Stromal cell of bone marrow (primary cell): ENCODE measurements at places on chromosomes 2 and 18.

GRCh38 chr2:187774551-187775071 is 220.4 kb upstream of the TFPI start:
- DNase-seq, result peak; percentile 8

DNA sequence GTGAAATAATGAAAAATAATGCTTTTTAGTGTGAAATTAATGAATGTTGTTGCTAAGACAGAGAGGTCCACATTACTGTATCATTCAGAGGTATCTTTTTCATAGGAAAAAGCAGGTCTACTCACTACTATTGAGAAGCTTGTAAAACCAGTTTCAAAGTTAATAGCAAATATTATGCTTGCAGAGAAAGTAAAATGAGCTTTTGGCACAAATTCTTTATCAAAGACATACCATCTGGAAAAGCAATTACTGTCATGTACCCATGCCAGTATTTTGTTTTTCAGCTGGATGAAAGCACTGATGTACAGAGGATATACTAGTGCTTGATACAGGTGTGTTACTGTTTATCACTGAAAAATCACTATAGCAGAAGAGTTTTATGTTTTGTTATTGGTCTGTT is 77.5 kb downstream of the NCOA1 start:
- no peak for DNase-seq

GRCh38 chr2:5467178-5467905 is 224.8 kb upstream of the SOX11 start:
- no peak for DNase-seq

- DNase-seq, result no peak
These were observed 89.6 kb downstream of the TCF7L1 start for GRCh38 chr2:85222792-85223191.

DNA sequence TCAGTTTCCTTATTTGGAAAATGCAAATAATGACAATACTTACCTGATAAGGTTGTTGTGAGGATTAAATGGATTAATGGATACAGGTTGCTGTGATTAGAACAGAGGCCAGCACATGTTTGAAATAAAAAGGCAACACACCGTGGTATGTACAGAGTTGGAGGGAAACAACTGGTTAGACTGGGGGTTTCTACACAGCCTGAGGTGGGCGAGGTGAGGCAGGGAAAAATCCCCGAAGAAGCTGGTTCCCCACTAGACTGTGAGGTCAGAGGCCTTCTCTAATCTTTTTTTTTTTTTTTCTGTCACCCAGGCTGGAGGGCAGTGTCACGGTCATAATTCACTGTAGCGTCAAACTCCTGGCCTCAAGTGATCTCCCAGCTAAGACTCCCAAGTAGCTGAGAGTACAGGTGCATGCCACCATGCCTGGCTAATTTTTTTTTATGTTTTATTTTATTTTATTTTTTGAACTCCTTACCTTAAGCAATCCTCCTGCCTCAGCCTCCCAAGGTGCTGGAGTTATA is 1.2 kb upstream of the E2F6 start:
- no peak for DNase-seq

GRCh38 chr2:26938399-26939118 is 31.9 kb upstream of the MAPRE3 start:
- DNase-seq, result no peak

DNA sequence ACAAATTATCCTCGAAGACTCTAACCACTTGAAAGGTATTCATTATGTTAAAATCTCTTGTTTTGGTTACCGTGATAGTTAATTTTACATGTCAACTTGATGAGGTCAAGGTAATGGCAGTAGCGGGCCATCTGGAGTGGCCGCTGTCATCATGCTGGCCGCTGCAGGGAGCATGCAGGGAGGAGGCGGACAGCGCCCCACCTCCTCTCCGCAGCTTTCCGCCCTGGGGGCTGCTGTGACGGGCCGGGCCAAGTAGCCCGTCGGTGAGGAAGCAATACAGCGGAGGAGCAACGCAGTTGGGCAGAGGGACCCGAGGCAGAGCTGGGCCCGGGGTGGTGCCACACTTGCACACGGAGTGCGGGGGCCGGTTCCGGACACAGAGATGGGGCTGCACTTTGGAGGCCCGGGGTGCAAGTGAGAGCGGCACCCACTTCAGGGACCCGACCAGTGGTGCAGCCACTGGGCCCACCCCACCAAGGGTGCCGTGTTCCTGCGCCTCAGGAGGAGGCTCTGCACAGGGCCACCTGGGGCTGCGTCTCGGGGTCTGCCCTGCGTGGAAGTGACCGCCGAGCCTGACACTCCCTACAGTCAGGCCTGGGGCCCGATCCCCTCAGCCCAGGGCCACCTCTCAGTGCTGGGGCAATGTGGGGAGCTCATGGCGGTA is 452.4 kb downstream of the LRATD1 start:
- no peak for DNase-seq

DNA sequence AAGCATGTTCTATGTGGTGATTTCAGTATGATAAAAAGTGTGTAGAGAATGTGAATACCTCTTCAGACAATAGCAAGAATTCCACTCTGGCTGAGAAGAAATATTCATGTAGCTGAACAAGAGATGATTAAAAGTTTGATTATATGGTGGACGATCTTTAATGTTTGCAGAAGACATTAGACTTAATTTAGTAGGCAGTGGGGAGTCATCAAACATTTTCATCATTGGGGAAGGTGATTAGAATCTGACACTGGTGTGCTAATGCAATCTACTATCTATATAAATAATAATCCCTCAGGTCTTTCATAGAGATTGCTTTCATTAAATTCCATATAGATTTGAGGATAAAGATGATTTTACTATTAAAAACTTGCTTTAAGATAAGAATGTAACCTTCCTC is 761.0 kb downstream of the SOCS6 start:
- DNase-seq, result no peak

DNA sequence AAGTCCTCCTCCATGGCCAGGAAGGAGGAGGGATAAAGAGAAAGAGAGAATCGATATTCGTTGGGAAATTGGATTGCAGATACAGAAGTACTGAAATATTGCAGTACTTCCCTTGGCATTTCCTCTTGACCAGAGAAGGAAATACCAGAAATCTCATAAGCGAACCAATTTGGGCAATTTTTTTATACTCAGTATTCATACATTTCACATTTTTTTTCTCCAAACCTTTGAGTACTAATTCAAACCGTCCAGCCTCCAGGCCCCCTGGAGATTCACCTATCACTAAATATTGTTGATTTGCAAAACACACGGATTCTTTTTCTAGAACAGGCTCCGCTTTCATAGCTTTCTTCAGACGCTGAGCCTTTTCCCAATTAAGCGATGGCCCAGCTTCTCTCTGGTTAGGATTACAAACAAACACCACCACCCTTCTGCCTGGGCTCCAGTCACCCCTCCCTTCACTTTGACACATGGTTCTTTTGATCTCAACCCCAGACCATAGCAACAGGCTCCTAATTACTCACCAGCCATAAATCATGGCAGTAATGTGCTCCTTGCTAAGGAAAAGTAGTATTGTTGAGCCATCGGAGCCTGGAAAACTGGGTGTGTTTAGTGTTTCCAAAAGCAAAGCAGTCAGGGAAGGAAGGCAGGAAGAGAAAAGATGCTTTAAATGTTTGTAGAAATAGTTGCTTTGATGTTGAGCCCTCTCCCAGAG is 138.4 kb upstream of the CCDC68 start:
- DNase-seq, result peak; percentile 33

DNA sequence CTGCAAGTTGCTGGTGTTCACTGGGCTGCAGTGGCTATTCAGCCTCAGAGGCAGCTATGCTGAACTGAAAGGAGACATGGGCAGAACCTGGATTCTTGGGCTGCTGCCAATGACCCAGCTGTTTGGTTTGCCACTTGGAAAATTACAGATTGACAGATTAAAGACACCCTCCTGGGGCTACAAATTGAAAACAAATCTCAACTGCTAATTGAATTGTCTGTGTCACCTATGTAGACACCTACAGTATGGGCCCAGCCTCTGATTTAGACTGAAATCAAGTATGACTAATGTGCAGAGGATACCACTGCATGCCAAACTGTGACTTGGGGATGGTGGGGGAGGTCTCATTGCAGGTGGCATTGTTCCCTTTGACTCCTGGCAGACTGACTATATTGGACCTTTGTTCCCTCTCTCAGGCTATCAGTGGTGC is 42.8 kb downstream of the ITSN2 start:
- DNase-seq, result no peak

- DNase-seq, result no peak
These were observed 360.3 kb downstream of the IRS1 start for GRCh38 chr2:226439337-226439736.

DNA sequence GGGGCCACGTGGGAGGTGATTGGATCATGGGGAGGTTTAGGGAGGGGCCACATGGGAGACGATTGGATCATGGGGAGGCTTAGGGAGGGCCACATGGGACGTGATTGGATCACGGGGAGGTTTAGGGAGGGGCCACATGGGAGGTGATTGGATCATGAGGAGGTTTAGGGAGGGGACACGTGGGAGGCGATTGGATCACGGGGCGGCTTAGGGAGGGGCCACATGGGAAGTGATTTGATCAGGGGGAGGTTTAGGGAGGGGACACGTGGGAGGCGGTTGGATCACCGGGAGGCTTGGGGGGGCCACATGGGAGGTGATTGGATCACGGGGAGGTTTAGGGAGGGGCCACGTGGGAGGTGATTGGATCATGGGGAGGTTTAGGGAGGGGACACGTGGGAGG is 22.5 kb upstream of the SALL3 start:
- DNase-seq, result no peak

DNA sequence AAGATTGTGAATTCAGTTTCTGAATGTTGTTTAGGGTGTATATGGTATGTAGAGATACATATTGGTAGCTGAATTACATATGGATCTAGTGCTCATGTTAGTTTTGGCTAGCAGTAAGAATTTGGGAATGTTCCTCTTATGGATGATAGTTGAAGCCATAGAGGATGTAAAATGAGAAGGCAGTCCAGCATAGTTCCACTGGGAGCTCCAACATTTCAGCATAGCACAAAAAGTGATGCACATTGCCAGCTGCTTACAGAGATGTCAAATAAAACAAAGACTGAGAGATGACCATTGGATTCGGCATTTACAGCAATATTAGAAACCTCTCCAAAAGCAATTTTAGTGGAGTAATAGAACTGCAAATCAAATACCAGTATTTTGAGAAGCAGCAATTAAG is 77.4 kb downstream of the EML4 start:
- no peak for DNase-seq

- no peak for DNase-seq
These were observed 1189.4 kb downstream of the DSC3 start for GRCh38 chr18:29853126-29853525.

DNA sequence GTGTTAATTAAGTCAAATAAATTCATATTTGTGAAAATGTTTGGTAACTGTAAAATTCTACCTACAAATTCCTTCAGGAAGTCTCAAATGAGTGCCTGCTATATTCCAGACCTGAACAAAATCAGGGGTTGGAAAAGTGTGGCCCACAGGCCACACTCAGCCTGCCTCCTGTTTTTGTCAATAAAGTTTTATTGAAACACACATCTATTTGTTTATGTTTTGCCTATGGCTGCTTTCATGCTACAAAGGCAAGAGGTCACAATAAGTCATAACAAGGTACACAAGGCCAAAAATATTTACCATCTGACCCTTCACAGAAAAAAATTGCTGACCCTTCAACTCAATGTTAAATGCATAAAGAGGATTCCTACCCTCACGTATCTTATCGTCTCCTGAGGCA is 581.7 kb downstream of the ARHGAP15 start:
- no peak for DNase-seq

DNA sequence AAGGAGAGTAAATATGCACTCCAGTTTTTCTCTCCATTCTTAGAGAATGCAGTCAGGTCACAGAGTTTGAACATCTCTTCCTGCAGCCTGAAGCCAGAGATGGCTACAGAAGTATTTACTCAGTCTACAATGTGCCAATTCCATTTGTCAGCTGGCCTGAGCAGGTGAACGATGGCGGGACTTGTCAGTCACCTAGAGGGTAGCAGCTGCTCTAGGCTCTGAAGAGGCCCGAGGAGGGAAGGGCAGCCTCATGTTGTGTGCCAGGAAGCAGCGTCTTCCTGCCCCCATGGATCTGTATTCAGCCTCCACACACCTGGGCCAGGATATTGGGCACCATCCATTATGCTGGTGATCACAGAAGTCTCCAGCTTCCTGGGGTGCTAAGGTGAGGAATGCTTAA is 316.7 kb upstream of the CHAC2 start:
- DNase-seq, result no peak

GRCh38 chr2:183125659-183126341 is 1.6 kb downstream of the NUP35 start:
- DNase-seq, result no peak
